Activated effector memory CD4-positive, alpha-beta T cell treated with Interleukin-2 at 50 U/mL for 16 hours (primary cell): ENCODE measurements at places on chromosomes 3 and 15.

GRCh38 chr3:55162031-55162795, 234.4 kb upstream of the LRTM1 start:
- DNase-seq: no peak

- DNase-seq: no peak
These were observed 6.2 kb downstream of the TSC22D2 start for GRCh38 chr3:150414258-150414657.

DNA sequence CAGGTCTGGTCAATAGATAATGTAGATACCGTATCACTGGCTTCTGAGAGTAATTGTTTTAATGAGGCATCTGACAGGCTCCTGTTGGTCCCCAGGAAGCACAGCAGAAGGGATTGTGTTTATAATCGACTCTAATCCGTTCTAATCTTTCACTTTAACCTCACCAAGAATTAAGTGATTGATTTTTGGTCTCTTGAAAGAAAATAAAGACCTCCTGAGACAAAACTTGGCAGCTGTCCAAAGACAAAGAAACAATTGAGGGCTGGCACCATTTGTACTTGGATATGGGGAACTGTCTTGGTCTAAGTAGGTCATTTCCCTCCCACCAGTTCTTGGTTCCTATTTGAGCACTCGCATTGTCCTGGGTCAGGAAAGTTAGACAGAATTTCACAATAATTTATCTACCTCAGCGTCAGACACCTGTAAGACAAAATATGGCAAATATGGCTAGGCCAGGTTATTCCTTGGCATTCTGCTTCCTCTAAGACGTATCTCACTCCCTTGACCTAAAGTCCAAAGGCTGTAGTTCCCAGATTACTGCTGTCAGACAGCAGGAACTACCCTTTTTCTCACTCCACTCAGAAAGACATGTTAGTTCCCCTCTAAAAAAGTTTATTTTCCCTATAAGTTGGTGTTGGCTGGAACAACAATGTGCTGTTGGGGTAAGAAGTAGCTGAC, 22.7 kb upstream of the CD96 start:
- no peak for DNase-seq

DNA sequence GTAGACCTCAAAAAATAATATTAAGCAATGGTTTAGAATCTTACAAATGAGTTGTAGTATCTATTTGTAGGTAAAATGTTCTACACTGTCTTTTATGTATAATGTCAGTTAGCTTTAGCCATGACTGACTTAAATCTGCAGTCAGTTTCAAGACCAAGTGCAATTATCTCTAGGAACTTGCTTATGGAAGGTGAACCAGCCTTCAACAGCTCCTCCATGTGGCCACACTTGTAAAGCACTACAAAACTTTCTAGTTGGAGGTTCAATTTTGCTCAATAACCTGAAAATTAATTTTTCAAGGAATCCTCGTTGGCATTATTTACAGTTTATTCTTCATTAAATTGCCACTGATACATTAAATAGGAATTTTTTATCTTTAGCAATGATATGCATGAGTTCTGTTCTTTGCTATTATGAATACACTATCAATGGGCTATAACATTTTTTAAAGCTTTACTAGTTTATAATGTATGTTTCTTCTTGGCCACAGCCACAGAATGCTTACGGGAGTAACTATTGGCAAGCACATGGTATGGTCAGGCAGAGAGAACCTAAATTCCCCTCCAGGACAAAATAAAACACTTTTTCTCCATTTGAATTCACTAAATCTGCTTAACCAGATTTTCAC, 315.3 kb upstream of the UBE2E2 start:
- no peak for DNase-seq

DNA sequence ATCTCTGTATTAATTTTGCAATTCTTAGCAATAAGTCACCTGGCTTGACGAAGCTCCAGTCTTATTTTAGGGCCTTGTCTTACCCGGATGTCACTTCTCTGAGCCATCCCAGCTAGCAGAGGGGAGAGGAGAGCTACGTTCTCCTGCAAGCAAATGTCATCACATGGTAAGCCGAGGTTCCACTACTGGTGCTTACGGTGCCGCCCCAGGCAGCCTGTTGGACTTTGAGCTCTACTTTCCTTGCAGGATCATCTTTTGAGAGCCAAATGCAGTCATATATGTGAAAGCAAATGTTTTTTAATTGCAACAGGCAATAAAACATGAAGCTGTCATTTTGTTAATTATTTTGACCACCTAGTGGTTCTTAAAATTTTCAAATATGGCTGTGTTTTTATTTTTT, 140.9 kb downstream of the FAM43A start:
- DNase-seq: no peak

GRCh38 chr3:58274027-58274614, 31.9 kb upstream of the RPP14 start:
- DNase-seq: no peak

DNA sequence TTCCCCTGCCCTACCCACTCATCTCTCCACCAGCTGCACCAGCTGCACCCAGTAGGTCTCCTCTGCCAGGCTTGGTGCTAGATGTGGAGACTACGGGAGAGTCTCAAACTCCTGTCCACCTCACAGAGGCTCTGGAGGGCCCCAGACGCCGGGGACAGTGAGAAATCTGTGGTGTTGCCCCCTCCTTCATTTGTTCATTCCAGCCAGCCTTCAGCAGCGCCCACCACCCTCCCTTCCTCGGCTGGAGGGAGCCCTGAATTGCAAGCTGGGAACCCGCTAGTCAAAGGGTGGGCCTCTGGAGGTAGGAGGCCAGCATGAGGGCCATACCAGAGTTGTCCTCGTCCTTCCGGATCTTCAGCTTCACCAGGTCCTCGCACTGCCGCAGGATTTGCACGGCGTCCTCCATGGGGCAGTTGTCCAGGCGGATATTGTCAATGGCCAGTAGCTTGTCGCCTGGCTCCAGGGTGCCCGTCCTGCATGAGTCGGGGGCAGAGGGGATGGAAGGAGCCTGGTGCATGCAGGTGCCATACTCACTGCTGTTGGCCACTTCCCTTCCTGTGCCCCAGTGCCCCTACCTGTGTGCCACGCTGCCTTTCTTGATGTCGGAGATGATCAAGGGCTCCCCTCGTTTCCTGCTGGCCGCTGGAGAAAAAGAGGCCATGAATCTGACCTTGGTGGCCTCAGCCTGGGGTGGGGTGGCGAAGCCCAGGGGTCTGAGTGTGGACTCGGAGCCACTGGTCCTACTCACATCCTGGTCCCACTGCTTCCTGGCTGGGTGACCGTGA, 29.1 kb downstream of the GRIP2 start:
- DNase-seq: no peak

- DNase-seq: no peak
These were observed 156.9 kb downstream of the AGBL1 start for GRCh38 chr15:86236356-86237110.

GRCh38 chr15:25761971-25762662, 101.0 kb downstream of the ATP10A start:
- no peak for DNase-seq

DNA sequence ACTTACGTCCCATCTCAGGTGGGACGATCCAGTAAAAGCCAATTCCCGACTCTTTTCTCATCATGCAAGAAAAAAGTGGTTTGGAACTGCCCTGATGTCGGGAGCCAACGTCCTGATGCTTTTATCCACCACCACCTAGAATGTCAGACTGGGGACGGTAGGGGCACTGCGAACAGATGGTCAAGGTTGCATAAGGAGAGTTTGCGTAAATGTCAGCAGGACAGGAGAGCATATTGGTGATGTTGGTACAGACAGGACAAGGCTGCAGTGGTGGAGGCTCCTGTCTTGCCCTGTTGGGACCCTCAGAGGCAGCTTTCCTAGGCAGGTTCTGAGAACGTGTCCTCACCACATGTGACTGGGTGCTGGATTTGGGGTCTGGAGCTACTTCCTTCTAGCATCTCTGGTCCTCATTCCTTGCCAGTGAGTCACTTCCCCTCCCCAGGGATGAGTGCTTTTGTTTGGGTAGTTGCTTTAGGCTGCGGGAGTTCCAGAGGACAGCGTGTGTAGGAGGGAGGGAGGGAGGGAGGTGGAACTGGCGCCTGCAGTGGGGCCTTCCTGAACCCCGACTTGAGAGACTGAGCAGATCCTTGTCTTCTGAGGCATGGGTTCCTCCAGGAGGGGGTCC, 21.0 kb downstream of the THSD4 start:
- no peak for DNase-seq

GRCh38 chr3:46304739-46305138, 49.2 kb upstream of the CCR2 start:
- no peak for DNase-seq

GRCh38 chr3:72699631-72700030, 148.6 kb downstream of the SHQ1 start:
- DNase-seq: no peak

GRCh38 chr15:101637516-101637915, 14.7 kb downstream of the TM2D3 start:
- no peak for DNase-seq
